ENCODE measurements at places on chromosomes 4 and X.

- DNase-seq: no peak
Observed at GRCh38 chrX:139823806-139824205, 109.0 kb downstream of the ATP11C start.

GRCh38 chrX:70995338-70995737, 64.4 kb upstream of the SLC7A3 start:
- no peak for DNase-seq

DNA sequence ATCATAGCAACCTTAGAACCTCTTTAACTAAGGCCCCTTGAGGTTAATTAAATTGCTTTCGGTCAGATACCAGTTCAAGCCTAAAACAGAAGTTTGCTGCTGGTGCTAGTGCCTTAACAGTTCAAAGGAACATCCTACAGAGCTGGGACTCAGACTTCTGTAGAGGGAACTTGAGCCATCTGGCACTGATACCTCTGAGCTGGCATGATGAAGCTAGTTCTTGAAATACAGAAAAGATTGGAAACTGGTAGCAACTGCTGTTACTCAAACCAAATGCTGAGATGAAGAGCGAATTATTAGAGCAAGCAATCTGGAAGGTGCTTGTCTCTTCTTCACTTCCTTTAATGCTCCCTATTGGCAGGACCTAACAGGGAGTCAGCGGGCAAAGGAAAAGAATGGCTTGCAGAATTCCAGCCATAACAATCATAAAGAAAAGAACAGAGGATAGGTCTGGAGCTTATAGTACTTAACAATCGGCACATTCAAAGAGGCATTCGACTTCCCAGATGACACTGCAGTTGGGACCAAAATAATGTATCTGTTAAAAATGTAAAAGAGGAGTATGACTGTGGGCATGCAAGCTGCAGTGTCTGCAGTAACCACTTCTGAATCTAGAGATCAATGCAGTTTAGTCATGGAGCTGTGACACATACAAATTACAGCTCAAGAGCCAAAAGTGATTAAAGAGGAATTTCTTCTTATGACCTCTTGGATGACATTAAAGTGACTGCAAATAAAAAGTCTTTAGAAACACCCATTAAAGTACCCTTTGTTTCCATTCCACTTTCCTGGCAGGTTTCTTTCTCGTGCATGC, 298.9 kb downstream of the PDGFC start:
- no peak for DNase-seq

DNA sequence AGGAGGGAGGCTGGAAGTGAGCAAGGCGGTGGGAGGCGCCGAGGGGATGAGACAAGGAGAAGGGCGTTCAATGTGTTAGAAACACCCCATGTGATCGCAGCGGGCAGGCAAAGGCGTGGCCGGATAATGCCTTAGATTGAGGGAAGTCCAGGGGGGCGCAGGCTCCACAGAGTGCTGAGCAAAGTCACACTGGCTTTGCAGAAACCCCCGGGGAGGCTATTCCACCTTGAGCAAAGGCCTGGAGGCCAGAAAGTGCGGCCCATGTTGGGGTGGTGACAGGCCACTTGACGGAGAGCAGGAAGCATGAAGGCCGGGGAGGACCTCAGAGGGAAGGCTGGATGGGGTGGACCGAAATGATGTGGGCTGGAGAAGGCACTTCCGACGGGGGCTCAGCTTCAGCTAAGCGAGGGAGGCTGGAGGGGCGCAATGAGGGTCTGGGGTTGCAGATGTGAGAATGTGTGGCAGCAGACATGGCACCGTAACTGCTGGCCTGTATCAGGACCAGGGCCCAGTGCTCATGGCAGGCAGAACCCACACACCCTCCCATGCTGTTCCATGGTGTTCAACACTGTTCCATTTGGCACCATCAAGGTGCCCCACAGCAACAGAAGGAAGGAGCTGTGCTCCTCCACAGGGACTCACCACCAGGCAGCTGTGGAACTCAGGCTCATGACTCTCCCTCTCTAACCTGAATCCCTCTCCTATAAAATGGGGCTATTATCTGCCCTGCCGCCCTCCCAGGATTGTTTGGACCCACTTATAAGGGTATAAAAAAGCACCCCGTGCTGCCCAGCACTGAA, 50.3 kb downstream of the HMX1 start:
- no peak for DNase-seq

GRCh38 chr4:48645225-48645794, 134.8 kb downstream of the FRYL start:
- DNase-seq: no peak

Data from WTC11 (cell line).